ENCODE measurements at places on chromosomes 7 and 10.

GRCh38 chr7:50216626-50217025, 87.9 kb upstream of the IKZF1 start:
- no peak for DNase-seq

DNA sequence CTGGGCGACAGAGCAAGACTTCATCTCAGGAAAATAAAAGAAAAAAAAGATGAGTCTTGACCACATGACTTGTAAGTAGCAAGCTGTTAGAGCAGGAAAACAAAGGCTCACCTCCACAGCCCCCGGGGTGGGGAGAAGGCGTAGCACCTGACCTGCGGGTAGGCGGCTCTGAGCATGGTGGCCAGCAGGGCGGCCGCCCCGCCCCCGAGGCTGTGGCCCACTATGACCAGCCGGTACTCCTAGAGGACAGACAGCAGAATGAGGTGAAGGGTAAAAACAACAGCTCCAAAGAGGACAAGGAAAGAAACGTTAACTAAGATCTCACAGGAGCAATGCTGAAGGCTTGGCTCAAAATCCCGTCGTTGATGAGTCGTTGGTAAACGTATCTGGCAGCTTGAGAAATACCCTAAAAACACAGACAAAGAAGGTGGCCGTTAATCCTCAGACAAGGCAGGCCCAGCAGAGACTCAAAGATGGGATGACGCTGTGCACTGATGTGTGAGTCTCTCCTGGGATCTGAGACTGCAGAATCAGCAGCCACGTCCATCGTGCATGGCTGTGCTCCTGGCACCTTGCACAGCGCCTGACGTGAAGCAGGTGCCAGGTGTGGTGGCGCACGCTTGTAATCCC, 31.1 kb downstream of the DAGLB start:
- no peak for DNase-seq

DNA sequence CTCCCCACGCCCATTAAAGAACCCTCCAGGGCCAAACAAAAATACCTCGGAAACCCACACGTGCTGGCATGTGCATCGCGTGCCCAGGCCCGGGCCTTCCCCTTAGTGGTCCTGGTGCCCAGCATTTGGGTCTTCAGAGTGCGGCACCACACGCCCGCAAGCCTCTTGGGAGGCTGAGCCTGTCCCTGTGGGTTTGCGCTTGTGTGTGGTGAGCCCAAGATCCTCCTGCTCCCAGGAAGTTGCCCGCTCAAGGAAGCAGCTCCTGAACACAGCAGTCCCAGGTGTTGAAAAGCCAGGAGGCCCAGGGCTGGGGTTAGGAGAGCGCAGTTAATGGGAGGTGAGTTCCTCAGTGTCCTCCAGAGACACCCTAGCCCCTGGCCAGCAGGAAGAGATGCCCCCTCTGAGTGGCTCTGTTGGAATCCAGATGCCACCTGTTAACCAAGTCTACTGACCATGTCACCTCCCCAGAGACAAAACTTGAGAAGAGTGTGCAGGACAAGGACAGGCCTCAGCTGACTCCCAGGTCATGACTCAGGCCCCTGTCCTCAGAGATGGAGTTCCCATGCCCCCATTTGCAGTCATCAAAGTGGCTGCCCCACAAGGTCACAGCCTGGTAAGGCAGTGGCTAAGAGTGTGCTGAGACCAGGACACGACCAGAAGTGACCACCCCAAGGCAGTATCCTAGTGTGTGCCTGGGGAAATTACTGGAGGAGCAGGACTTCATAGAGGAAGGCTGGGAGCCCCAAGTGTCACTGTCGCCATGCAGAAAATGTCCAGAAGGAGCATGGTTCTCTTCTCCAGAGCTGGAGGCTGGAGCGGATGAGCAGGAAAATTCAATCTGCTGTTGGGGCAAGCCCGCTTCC, 5.2 kb downstream of the FZD9 start:
- no peak for DNase-seq

GRCh38 chr10:76040107-76040829, 608.8 kb downstream of the LRMDA start:
- no peak for DNase-seq

- no peak for DNase-seq
Observed at GRCh38 chr10:79367426-79368189, 20.3 kb downstream of the PPIF start.

Data from NCI-H1092 (cell line).